ENCODE measurements at places on chromosomes 6 and 20.

DNA sequence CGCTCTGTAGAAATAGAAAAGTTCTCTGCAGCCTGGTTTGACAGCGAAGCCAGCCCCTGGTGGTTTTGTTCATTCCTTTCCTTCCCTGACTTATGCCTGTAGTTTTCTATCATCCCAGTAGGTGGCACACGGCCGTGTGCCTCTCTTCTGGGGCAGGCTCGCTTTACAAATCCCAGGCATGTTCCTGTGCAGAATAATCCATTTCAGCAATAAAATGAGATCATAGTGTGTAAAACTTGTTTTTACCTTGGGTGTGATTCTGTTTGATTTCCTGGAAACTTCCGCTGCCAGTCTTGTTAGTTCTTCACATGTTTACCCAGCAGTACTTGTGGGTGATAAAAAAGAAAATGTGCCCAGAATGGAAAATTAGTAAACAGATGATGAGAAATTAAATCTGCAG lies 7.4 kb upstream of the INSM1 start:
- no peak for DNase-seq

DNA sequence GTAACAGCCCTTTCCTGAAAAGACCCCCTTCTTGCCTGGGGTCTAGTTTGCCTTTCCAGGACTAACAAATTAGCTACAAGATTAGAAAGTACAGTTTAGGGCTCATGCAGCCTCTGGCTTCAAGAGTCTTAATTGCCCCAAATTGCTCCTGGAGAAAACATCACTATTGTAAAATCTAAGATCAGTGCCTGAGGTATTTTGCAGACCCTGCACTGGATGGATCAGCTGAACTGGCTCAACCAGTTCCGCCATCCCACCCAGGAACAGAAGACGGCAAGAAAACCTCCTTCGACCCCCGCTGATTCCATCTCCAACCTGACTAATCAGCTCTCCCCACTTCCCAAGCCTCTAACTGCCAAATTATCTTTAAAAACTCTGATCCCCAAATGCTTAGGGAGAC lies 236.5 kb upstream of the KCNG1 start:
- no peak for DNase-seq

DNA sequence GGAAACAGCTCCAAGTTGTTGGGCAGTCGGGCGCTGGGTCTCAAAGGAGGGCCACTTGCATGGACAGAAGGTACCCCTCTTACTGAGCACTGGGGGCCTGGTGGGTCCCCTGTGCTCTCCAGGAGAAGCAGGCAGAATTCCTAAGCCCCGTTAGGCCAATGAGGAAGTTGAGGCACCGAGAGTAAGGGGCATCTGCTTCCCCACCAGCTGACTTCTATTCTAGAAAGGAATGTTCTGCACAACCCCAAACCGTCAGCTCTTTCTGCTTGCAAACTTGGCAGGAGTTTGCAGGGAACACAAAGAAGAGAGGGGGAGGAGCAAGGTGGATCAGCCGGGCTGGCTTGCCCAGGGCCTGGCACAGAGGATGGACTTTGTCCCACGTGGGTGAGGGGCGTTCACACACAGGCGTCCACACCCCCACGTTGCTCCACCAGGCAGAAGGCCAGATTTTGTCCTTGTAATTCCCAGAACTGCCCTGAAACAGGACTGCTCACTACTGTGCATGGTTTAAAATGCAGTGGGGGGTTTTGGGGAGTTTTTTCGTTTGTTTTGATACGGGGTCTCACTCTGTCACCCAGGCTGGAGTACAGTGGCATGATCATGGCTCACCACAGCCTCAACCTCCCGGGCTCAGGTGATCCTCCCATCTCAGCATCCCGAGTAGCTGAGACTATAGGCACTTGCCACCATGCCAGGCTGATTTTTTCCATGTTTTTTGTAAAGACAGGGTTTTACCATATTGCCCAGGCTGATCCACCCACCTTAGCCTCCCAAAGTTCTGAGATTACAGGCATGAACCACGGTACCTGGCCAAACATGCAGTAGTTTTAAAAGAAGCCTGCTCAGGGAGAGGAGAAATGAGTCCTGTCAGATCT lies 93.3 kb downstream of the SNX5 start:
- no peak for DNase-seq

- no peak for DNase-seq
Measured at GRCh38 chr6:20838113-20838512, 303.9 kb downstream of the CDKAL1 start.

DNA sequence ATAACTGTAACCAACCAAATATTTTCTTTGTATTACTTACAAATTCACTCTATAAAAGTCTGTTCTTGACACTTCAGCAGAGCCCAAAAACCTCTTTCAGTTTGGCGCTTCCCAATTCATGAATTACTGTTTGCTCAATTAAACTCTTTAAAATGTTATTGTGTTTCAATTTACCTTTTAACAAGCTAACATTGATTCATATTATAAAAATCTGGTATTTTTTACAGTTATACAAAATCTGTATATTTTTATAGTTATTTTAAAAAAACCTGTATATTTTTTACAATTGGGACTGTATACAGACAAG lies 75.3 kb upstream of the E2F3 start:
- no peak for DNase-seq

DNA sequence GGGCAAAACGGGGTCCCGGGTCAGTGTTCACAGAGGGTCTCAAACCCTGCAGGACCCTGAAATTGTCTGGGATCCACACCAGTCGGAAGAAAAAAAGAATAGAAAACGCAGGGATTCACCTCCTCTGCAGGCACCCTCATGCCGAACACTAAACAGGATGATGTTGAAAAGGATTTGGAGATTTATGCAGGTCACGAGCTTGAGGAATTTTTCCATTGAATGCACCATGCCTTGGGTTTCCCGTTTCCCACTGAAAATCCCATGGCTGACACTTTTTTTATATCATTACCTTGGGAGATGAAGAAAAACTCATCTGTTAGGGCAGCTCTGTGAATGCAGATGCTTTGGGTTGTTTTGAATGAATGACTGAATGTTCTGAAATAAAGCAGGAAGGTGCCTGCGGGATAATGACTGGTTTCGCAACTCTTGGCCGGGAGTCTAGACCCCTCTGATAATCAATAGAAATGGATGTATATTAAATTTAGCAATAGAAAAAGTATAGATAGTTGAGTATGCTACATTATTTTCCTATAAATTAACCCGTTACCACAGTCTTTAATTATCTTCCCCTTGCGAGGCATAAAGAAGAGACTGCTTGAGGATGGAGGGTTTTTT lies 147.5 kb upstream of the AFDN start:
- no peak for DNase-seq

DNA sequence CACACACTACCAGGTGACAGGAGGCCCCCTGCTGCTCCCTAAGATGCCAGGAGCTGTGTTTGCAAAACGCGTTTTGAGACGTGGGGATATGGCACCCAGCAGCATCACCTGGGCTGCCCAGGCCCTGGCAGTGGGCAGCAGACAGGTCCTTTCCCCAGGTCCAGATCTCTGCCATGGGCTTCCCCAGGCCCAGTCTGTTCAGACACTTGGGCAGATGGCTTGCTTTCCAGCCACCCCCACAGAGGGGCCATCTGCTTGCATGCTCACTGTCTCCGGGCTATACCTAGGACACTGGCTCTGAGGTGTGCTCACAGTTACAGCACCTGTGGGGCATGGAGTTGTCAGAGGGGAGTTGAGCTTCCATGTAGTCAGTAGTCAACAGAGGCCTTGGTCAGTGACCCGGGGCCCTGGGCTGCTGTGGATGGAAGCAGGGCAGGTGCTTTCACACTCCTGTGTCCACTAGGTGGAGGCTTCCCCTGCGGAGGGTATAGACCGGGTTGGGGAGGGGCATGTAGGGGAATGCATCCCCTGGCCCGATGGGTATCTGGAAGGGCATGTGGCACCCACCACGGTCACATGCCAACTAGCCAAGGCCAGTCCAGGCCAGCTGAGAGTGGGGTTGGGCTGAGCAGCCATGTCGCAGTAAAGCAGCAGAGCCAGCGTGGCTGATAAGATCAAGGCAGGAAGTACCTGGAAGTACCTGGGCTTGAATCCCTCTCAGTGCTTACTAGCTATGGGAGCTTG lies 185.4 kb upstream of the SLC24A3 start:
- DNase-seq, result no peak

GRCh38 chr6:118198746-118199145 lies 291.7 kb downstream of the SLC35F1 start:
- DNase-seq, result no peak

GRCh38 chr6:55456016-55456415 lies 123.0 kb downstream of the HMGCLL1 start:
- DNase-seq, result no peak

GRCh38 chr20:971346-971745 lies 30.8 kb downstream of the RSPO4 start:
- DNase-seq, result no peak

- DNase-seq, result no peak
Measured at GRCh38 chr6:52305948-52306767, 21.6 kb upstream of the MCM3 start.

GRCh38 chr6:145865175-145865574 lies 50.6 kb upstream of the FBXO30 start:
- no peak for DNase-seq

DNA sequence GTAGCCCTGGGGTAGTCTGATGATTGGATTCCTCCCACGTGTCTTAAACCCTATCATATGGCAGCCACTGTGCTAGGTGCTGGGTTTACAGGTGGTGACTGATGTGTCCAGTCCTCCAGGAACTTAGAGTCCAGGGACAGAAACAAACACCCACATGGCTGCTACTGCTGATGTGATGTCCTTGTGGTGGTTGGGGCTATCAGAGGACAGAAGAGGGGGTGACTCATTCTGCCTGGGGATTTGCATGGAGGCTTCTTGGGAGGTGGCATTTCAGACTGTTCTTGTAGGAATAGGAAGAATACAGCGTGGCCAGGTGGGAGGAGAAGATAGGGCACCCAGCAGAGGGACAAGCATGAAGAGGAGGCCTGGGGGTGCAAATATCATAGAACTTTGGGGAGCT lies 9.8 kb downstream of the RAET1G start:
- DNase-seq, result no peak

GRCh38 chr20:50704971-50705370 lies 13.6 kb upstream of the RIPOR3 start:
- DNase-seq, result no peak

- no peak for DNase-seq
Measured at GRCh38 chr6:22774129-22774528, 204.8 kb downstream of the HDGFL1 start.

DNA sequence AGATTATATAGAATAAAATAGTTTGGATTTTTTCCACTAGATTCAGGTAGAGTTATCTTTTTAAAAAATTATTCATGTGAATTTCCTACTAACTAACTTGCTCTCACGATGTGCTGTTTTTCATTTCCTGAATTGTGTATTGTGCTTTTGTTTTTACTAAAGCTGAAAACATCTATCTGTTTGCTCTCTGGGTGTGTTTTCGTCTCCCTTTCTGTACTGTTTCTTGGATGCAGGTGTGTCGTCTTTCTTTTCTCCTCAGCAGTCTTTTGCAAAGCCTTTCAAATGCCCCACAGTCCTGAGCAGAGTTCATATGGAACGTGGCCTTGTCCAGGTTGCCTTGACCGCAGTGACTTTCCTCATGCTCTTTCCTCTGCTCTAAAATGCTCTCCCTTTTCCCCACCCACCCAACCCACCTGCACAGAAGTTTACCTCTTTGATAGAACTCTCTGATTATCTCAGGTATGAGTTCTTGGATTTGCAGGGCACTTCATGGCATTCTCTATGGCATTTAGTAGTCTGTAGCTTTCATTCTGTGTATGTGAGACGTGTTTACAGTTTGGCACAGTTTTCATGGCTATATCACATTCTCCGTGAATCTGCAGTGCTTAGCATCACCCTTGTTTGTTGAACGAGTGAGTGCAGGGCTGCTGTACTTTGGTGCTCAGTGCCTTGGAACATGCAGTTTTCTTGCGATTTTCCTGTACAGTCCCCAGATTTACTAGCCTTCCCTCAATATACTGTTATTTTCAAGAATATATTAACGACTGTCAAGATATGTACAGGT lies 77.1 kb downstream of the FARS2 start:
- DNase-seq, result no peak

GRCh38 chr6:80535914-80536565 lies 429.6 kb downstream of the BCKDHB start:
- DNase-seq, result no peak

DNA sequence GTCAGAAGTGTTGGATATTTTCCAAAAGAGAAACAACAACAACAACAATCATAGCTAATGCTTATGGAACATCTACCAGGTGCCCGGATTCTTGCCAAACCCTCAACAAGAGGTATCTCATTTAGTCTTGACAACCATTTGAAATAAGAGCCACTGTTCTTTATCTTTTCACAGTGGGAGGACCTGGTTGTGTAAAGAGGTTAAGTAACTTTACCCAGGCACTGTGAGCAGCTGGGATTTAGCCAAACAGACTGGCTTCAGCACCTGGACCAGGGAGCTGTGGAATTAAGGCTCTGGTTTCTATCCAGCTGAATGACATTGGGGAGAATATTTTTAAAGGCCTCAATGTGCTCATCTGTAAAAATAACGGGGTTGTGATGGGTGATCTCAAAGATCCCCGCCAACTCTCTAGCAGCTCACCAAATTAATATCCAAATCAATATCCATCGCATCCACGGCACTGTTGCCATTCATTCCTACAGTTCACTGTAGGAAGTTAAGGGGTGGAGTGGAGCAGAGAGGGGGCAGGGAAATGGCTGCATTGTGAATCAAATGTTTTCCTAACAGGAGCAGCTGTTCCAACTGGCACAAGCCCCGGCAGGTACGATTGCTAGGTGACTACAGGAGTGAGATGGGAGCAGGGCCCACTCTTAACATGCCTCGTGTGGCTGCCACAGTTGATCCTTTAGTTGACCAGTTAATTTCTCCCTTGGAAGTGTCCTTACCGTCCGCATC lies 61.8 kb downstream of the GCNT2 start:
- no peak for DNase-seq

DNA sequence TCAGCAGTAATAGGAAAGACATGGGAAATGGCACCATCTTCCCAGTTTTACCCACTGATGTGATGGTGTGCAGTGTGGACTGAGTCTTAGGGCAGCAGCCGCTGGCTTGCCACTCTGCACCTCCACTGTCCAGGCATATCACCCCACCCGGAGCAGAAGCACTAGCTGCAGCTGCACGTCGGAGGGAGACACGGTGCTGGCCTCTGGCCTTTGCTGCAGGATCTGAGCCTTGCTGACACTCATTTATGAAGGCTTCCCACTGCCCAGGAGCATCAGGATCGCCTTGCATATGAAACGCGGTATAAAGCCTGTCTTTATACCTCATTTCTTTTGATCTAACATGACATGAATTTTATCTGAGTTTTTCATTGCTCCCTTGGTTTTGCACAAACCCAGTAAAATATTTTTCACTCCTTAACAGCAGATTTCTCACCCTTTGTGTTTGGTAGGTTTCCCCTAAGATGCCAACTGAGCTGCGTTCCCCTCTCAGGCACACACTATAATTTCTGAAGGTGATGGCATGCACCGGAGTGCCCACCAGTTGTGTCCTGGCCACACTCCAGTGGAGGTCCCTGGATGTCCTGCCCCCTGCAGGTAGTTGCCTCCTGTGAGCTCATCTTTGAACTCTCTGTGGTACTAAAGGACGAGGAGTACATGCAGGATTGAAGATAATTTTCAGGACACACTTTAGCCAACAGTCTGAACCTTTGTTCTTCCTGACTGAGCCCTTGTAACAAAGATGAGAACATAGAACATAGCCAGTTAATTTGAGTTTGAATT lies 9.0 kb upstream of the EXOC2 start:
- no peak for DNase-seq

GRCh38 chr6:125099211-125100073 lies 54.1 kb upstream of the TPD52L1 start:
- DNase-seq, result no peak

- no peak for DNase-seq
Measured at GRCh38 chr6:15401769-15402250, 155.9 kb downstream of the JARID2 start.

- no peak for DNase-seq
Measured at GRCh38 chr20:6605055-6605935, 162.2 kb upstream of the BMP2 start.

All from cortex of kidney (tissue), 1 donor.